ENCODE measurements at places on chromosomes 1 and 21. TPM values are rescaled to one million over a fixed set of nuclear protein-coding genes. Genes with fewer than 3 reads are reported as not detected.

DNA sequence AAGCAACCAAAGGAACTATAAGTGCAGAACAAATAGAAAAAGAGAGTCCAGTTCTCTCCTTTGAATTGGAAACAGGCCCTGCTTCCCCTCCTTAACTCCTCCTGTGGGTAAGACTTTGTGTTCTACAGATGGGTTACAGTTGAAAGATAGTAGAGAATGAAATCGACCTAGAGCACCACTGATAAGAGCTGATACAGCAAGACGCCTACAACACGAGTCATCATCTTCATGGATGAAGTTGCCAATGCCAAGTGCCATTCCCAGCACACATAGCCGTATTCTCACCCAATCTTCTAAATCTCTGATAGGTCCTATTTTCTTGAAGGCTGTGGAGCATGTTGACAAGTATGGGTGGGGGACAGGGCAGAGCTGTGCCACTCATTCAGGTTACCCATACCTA lies 99.8 kb upstream of the CAMK1G start:
- DNase-seq, result peak; percentile 34

GRCh38 chr21:45776971-45777370 lies 133.4 kb downstream of the PCBP3 start:
- no peak for DNase-seq

DNA sequence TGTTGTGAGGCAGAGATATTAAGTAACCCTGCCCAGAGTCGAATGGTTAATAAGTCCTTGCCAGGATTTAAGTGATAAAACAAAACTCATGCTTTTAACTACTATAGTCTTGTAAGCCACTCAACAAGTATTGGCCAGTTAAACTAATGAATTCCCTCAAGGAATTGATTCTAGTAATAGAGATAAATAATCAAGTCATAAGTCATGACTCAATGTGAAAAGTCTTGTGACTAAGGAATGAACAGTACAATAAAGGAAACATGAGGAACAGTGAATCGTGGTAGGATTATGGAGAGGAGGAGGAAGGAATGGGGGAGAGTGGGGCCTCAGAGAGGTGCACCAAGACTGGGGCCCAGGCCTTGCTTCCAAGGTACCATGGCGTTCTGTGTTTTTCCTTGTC lies 104.7 kb downstream of the FGGY start:
- DNase-seq, result no peak

DNA sequence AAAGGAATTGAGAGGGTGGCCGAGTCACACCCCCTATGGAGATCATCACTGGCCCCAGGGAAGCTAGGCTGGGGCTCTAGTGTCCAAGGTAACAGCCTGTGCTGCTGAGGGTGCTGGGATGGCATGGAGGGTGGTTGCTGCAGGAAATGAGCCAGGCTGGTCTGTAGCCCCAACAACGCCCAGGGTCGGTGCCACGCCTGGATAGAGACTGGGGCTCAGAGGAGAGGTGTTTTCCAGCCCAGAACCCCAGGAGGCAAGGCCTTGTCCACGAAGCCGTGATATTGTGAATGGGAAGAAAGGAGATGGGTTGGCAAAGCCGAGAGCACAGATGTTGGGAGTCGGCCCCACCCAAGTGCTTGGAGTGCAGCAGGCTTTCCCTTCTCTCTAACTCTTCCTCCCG lies 68.9 kb upstream of the ACTRT2 start:
- no peak for DNase-seq

- no peak for DNase-seq
Observed at GRCh38 chr1:119083479-119083878, 57.0 kb downstream of the WARS2 start.

The HLX gene
- total RNA-seq, result 7.2 TPM

GRCh38 chr1:218330043-218330623 lies 15.0 kb upstream of the TGFB2 start:
- peak; percentile 52 for DNase-seq

DNA sequence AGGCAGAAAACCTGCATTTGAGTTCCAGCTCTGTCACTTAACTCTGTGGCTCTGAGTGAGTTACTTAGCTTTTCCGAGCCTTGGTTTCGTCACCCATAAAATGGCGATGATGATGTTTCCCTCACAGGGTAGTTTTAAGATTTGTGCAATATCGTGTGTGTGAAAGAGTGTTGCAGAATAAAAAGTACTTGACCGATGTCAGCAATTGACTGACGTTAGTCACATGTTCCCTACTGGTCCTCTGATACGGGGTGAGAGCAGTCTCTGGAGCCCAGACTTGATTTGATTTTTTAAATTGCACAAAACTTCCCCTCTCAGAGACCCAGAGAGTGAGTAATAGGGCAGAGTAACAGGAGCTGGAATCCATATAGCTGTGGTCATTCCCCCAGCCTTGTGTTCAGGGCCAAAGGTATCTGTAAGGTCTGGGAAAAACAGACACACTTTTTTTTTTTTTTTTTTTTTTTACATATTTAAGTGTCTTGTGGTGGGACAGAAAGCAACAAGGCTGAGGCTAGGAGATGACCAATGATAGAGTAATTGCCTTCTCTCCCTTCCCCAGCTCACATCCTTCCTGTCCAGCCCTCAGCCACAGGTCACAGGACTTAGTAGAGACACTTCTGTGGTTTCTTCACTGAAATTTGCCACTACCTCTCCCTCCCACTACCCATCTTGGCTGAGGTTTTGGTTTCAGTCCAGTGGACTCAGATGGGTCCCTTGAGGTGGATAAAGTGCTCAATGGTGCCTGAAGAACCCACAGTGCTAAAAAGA lies 2.0 kb downstream of the FCER1G start:
- DNase-seq, result peak; percentile 78

DNA sequence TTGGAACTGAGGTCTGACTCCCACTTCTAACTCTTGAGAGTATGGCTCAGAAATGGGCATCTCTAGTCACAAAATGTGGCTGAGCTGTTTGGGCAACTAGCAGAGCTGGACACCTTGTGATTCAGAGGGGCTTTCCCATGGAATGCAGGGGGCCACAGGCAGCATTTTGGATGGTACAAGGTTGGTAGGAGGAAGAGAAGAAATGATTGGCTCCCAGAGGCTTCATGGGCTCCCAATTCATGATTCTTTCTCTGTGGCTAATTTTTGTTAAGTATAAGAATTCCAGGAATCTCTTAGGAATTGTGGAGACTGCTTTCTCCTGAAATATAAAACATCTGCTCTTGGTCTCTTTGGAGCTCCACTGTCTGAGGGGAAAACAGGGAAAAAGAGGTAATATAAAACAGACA lies 49.7 kb downstream of the PBX1 start:
- DNase-seq, result peak; percentile 23

The LYPLAL1 gene
- total RNA-seq, result 22.5 TPM

GRCh38 chr1:208288495-208288894 lies 44.3 kb upstream of the PLXNA2 start:
- no peak for DNase-seq

The BATF3 gene
- total RNA-seq, result 3.3 TPM

The ADORA3 gene
- not detected for total RNA-seq

The LCE1F gene
- not detected for total RNA-seq

The SMCP gene
- not detected for total RNA-seq

DNA sequence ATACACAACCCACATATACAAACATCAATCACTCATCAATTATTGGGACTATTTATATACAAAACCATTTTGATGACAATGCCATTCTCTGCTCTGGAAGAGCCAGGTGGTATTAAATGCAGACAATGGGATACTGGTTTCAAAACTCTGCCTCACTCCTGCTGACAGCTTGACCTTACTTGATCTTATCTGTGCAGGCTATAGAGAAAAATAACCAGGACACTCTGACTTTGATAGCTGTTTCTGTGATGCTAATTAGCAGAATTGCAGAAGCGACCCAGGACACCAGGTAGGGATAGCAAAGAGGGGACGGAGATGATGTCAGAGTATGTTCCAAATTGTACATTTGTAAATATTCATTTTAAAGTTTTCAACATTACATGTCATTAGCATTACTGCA lies 89.5 kb downstream of the OLFM3 start:
- no peak for DNase-seq

DNA sequence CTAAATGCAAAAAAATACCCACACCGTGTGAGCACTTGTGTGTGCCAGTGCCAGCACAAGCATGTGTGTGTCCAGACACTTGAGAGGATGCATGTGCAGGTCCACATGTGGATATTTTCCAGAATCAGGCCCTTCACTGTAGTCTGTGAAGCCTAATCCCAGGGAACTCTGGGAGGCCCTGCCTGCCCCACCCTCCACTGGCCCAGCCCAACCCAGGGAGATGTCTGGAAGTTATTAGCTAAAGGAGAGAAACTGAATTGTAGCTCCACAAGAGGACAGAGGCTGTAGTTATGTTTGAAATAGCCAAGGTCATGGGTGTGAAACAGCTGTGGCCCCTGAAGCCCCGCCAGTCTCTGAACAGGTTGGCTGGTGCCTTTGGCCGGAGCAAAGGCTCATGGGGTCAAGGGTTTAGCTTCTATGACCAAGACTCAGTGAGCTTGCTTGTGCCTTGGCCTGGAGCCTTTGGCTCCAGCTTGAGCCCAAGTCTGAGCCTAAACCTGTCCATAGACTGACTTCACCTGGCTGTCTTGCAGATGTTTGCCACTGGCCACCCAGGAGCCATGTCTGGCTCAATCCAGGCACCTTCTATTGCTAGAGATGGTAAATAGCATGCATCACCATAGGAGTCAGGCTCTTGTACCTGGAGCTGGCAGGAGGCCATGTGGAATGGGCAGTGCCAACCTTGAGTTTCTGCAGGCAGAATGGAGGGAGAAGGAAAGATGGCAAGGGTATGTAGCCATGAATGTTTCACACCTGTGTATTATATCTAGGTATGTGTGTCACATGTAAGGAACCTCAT lies 69.9 kb downstream of the TMEM53 start:
- no peak for DNase-seq

GRCh38 chr21:26238646-26239045 lies 68.1 kb upstream of the APP start:
- DNase-seq, result no peak

DNA sequence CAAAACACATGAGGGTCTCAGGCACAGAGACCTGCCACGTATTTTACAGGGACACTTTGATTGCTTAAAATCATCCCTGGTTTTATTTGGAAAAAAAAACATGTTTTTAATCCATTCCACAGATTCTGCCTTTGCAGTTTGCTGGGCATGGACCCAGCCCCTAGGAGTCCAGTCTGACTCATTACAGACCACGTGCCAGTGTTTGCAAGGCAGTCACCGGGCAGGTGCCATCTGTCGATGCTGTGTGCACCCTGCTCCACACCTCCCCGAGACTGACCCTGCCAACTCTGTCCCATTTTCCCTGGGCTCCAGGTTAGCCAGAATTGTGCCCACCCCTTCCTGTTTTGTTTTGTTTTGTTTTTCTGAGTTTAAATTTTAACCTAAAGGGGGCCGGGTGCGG lies 148.4 kb upstream of the TMEM51 start:
- DNase-seq, result peak; percentile 62

DNA sequence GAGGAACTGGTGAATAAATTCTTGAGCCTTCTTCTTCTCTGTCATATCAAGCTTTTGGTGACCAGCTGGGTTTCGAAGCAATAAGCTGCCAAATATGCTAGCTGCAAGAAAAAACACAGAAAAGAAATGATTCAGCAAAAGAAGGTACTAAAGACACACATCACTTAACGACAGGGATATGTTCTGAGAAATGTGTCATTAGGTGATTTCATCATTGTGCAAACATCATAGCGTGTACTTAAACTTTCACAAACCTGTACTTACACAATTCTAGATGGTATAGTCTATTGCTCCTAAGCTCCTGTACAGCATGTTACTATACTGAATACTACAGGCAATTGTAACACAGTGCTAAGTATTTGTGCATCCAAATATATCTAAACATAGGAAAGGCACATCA lies 2.9 kb upstream of the MTF1 start:
- no peak for DNase-seq

All from M059J (cell line).